Gastroesophageal sphincter (tissue), 4 donors: ENCODE measurements at places on chromosomes 5 and 9.

GRCh38 chr9:69093471-69094103 lies 58.0 kb downstream of the FXN start:
- no peak for ATAC-seq

DNA sequence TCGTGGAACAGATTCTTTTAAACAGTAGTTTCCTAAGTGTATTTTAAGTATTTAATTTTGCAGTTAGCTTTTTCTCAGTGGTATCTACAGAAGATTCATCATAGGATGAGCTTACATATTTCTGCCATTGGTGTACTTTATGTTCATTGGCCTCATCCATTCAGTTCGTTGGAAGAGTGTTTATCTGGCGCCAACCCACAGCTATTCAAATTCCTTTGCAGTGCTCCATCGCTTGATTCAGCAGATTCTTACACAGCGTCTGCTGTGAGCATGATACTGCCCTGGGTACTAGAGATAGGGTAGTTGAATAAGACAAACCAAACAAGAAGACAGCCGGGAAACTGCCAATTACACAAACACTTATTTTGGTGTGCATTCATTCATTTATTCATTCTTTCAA lies 55.1 kb downstream of the NUP214 start:
- no peak for ATAC-seq

DNA sequence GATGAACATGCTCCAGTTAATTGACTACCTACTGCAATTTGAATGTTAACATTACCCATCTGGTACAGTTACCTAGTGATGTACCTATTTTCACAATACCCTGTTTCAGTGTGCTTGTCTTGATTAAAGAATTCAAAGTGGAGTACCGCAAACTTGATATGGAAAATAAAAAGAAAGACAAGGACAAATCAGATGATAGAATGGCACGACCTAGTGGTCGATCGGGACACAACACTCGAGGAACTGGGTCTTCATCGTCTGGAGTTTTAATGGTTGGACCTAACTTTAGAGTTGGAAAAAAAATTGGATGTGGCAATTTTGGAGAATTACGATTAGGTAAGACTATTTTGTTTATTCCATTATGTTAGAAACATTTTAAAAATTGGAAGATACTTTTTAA lies 33.5 kb downstream of the CSNK1G3 start:
- ATAC-seq, result no peak

DNA sequence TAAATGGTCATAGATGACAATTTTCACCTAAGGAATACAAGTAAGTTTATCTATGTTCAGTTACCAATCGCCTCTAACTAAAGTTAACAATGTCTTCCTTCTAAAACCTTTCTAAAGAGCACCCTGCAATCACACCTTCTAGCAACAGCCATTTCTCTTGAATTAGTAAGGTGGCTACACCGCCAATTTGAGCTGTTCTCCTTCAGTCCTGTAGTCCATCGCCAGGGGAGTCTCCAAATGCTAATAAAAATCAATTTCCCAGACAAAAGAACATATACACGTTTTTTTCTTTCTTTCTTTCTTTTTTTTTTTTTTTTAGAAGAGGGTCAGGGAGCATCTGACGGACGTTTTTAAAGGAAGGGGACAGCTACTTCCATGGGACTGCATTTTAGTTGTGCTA lies 729 bp upstream of the RORB start:
- ATAC-seq, result no peak

DNA sequence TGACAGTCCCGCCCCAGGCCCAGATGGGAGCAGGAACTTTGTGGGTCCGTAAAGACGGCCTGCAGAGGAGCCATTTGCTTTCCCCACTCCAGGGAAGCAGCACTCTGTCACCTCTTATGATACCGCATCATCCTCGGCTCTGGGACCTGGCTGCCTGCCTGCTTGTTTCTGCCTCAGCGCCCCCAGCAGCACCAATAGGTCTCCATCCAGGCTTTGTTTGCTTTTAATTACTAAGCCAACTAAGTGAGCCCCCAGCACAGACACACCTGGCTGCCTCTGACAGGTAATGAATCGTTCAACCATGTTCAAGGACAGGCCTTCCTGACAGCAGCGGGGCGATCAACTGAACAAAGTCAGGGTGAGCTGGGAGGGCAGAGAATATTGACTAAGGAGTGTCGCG lies 141.4 kb downstream of the C5orf15 start:
- no peak for ATAC-seq

- ATAC-seq, result no peak
These were observed 86.6 kb downstream of the BOD1 start for GRCh38 chr5:173529861-173530260.

DNA sequence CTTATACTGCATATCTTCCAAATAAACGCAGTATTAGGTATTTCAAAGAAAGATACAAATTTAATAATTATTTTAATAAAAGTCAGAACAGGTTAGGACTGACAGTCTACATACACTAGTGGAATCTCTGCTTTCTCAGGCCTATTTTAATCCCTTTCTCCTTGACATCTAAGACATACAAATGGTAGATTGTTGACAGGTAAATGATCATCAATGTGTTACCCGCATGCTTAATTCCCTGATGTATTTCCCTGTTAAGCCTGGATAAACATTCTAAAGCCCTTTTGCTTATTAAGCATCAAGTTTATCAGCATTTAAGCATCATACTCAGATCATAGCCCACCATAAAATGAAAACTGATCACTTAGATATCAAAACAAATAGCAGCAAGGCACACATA lies 576.7 kb downstream of the PTPRD start:
- no peak for ATAC-seq

- ATAC-seq, result no peak
These were observed 119.4 kb downstream of the CEP120 start for GRCh38 chr5:123303802-123304201.

DNA sequence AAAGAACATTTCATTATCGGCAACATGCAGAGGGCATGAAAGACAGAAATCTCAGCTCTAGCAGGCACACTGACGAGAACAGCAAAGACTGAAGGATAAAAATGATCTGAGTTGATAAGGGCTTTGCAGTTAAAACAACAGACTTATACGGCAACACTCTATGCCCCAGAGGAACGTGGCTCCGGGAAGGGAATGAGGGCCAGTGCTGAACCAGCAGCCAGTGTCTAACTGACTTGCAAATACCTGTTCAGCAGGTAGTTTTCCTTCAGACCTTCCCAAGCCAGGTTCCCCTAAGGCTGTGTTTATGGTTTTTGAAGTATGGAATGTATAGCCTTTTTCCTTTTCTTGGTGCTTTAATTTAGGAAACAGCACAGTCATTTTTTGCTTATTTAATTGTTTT lies 121.3 kb upstream of the CDH18 start:
- no peak for ATAC-seq

DNA sequence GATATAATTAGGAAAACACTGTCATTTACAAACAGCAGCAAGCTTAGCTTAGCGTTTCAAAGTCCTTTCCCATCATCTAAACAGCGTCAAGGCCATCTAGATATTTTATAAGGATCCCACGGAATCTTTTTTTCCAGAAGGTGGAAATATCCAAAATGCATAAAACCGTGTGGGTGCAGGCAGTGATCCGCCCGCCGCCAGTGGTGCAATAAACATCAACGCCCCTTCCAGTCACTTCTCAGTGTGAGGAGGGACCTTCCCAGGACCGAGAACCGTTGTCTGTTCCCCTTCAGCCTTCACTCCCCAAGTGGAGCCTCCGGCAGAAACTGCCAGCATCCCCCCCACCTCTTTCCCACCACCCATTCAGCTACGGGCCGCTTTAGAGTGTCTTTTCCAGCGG lies 22.9 kb downstream of the OLFM1 start:
- no peak for ATAC-seq

GRCh38 chr5:66203531-66203930 lies 59.4 kb downstream of the SREK1 start:
- no peak for ATAC-seq

DNA sequence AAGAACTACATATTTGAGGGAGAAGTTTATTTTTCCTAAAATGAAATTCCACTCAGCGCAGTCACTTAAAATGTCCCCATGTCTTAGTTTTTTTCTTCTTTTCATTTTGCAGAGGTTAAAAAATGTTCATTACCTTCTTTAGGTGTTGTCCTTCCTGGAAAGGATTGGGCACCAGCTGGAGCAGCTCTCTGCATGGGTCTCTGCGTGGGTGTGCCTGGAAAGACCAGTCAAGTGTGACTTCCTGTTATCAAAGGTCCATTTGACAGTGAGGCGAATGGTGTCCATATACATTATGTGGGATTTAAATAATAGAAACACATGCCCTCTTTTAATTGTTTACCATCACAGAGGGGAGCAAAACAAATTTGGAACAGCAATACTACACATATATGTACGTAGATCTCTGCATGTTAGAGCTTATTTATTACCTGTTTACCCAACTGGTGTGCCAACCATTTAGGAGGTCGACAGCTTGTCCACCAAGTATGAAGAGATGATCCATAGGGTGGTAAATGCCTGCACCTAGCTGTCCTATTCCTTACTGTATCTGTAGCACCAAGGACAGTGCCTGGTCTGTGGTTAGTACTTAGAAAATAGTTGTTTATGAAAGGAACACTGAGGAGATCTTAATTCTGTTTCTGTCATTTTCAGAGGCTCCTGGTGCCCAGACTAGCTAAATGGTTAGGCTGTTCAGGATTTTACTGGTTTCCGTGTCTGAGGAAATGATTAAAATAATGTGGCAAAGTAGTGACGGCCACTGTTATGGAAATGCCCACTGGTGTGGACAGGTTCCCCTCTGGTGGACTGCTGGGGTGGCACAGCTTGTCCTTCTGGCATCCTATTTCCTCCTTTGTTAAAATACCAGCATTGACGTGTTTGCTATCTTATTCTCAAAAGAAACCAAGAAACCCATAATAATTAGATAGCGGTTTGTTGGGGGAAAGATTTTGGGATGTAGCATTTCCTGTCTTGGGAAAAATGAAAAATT lies 200.4 kb downstream of the MAST4 start:
- ATAC-seq, result no peak

GRCh38 chr5:82821846-82822633 lies 255.2 kb downstream of the TMEM167A start:
- no peak for ATAC-seq

GRCh38 chr9:80020530-80020929 lies 448.8 kb downstream of the TLE4 start:
- no peak for ATAC-seq

GRCh38 chr5:57676222-57677098 lies 193.8 kb upstream of the ACTBL2 start:
- no peak for ATAC-seq

GRCh38 chr5:94524841-94525697 lies 93.3 kb downstream of the KIAA0825 start:
- ATAC-seq, result no peak

DNA sequence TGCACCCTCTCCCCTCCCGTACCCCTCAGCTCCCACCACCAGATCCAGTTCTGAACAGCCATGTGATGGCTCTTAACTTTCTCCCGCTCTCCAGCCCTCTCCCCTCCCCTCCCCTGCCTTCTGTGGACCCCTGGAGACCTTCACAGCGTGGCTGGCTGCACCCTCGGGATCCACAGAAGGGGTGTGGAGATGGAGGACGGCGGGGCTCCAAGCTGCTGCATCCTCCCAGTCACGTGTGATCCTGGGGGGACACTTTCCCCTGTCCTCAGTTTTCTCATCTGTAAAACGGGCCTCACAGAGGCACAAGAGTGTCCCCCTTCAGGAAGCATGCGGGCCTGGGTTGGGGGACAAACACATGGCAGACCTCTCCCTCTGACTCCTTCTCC lies 276.0 kb upstream of the MVB12B start:
- no peak for ATAC-seq

GRCh38 chr5:5540065-5540464 lies 117.6 kb downstream of the ICE1 start:
- ATAC-seq, result no peak

DNA sequence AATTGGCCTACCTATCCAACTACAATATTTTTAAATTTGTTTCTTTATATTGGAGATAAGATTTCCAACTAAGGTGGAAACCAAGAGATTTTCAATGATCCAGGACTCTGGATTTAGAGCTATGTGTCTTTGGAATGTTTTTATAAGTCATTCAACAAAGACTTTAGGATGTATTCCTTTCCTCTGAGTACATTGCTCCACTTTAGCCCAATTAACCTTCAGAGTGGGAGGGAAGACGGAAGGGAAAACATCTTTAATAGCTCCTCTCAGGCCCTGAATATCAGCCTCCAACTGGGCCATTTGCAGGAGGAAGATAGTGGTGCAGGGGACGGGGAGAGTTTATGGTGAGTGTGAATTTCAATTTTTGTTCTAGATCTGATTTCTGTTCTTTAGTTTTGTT lies 239.2 kb downstream of the PIK3R1 start:
- no peak for ATAC-seq

DNA sequence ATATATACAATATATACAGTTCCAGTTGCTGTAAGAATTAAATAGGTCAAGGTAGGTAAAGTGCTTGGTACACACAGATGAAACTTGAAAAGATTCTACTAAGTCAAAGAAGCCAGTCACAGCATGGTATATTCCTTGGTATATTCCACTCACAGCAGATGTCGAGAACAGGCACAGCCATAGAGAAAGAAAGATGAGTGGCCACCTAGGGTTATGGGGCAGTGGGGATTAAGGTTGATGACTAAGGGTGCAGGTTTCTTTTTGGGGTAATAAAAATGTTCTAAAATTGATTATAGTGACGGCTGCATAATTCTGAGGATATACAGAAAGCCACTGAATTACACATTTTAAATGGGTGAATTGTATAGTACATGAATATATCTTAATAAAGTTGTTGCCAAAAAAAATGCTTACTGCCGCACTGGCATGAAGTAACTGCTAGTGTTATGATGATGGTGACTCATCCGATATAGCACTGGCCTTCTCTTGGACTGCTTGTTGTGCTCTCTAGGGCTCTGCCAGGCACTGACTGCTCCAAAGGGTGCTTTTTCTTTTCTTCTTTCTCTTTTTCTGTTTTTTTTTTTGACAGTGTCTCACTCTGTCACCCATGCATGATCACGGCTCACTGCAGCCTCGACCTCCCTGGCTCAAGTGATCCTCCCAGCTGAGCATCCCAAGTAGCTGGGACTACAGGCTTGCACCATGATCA lies 23.5 kb downstream of the TBC1D2 start:
- ATAC-seq, result no peak

GRCh38 chr5:14355391-14355790 lies 212.2 kb downstream of the TRIO start:
- no peak for ATAC-seq

- no peak for ATAC-seq
These were observed 1.6 kb downstream of the LIFR start for GRCh38 chr5:38554861-38555260.

DNA sequence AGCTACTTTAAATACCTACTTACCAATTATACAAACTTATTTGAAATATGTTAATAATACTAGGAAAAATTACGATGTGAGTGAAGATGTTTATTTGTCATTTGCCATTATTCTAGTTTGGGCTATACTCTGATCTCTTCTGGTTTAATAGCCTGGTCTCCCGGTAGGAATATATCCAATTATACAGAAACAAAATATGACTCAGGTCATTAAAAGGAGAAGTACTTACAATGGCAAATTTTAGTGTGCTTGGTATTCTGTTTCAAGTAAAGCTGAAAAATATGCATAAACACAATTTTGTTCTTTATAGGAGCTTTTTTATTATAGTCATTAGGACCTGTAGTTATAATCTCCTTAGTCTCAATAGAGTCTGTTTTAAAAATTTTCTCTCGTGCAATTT lies 176.8 kb downstream of the SLCO4C1 start:
- ATAC-seq, result no peak

GRCh38 chr5:141713616-141714309 lies 31.7 kb upstream of the ARAP3 start:
- peak; percentile 41 for ATAC-seq
